ENCODE measurements at places on chromosomes 7 and 10. TPM values are rescaled to one million over a fixed set of nuclear protein-coding genes. Genes with fewer than 3 reads are reported as not detected.

The SYT15 gene
- 0.79 TPM for total RNA-seq

The TRIM50 gene
- total RNA-seq = not detected

The ASB4 gene
- total RNA-seq = not detected

The GRID2IP gene
- under 0.01 TPM for total RNA-seq

The INPP5A gene
- total RNA-seq = 24.4 TPM

The CPA4 gene
- total RNA-seq = under 0.01 TPM

The ELN gene
- 15.5 TPM for total RNA-seq

DNA sequence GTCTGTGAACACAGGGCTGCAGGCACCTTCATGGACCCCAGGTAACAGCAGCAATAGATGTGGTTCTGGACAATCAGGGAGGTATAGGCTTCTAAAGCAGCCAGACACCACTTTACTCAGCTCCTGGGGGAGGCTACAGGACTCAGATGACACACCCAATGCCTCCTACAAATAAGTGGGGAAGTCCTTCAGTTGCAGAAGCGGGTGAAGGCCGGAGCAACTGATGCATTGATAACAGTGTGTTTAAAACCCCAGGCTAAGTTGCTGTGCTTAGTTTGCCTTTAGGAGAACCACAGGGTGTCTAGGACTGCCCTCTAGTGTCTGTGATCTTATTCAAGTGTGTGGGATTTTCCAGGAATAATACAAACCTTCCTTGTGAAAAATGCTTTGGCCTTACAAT is 5.9 kb upstream of the ITGA8 start:
- DNase-seq = peak; percentile 68

- DNase-seq = no peak
Measured at GRCh38 chr7:109577265-109577664, 1007.6 kb downstream of the DNAJB9 start.

GRCh38 chr10:119806334-119807130 is 66.1 kb downstream of the MCMBP start:
- no peak for DNase-seq

DNA sequence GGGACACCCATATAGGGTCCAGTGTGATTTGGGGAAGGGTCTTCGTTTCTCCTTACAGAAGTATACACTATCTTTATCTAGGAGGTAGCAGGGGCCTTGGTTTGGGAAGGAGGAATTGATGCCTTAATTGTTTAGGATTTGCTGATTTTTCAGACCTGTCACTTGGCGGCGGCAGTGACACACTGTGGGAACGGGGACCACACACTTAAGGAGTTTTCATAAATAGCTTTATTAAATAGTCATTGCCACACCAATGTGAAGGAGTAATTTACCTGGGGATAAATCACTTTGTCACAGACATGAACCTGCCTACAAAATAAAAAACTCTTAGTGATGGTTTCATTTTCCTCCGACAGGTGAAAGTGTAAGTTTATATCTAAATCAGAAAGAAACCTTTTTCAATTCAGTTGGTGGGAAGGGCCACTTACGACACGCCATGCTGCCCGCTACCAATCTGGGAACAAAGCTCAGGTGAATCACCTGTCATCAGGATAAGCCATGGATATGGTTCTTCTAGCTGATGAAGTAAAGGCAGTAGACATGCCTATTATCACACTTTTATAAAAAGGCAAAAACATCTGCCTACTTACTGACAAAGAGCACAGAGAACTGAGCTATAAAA is 12.3 kb upstream of the ENO4 start:
- peak; percentile 69 for DNase-seq

- DNase-seq = no peak
Measured at GRCh38 chr10:107733328-107734130, 569.0 kb upstream of the SORCS1 start.

GRCh38 chr7:55172161-55172560 is 153.3 kb downstream of the EGFR start:
- DNase-seq = no peak

DNA sequence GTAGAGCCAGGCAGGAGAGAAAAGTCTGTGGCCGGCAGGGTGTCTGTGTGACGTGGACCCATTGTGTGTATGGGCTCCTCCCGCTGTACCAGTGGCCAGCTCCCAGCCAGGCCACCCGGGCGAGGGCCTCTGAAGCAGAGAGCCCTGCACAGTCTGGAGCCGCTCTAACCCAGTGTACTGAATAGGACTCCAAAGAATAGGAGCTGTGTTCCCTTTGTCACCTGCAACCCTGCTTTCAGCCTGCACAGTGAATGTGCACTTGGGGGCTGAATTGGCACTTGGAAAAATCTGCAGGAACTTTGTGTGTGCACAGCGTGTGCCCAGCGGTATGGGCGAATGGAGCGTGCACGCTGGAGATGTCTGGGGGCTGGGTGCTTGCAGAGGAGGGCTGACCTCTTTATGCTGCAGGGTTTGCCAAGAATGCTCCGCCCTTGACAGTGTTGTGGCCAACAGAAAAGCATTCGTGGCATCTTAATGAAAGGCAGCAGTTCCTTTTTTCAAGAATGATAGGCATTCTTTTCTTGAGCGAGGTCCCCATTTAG is 216.2 kb downstream of the AUTS2 start:
- no peak for DNase-seq

DNA sequence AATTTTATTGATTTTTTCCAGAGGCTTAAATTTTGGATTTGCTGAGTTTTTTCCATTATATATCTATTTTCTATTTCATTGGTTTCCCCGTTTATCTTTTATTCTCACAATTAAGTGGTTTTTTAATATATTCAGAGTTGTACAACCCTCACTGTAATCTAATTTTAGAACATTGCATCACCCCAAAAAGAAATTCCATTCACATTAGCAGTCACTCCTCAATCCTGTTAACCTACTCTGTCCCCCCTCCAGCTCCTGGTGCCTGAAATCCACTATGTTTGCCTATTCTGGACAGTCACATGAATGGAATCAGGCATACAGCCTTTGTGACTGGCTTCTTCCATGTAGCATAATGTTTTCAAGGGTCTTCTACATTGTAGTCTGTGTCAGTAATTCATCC is 55.8 kb upstream of the ITGA8 start:
- DNase-seq = no peak

DNA sequence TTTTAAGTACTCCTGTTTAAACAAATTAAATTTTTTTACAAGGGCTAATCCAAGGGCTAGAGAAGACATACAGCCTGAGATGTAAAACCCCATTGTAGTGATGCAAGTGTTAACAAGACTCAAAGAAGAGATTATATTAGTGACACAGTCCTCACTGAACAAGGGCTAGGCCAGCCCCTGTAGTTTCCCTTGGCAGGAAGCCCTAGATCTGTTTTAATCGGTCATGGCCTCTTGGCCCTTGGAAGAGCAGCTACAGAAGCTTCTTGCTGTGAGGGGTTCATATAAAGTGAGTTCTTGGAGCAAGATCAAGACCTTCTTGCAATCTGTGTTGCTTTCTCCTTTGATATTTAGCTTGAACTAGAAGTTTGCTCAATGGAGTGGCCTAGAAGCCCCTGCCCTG is 1339.4 kb downstream of the XPNPEP1 start:
- no peak for DNase-seq
